Germinal center (tissue), 1 donor: ENCODE measurements at places on chromosomes 11 and 22.

DNA sequence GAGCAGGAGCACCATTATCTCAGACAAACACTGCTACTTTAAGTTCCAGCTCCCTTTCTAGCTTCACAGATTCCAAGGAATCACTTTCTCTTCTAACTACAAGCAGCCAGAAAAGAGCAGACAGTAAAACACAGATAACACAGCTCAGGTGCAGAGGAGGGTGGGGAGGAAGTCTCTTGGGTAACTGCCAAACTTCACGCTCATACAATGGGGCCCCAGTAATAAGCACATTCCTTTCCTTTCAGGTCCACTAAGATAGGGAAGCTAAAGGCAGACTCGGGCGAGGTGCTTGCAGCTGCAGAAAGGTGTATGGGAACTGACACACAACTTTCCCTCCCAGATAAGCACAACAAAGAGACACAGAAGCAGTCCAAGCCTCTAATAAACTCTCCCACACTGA lies 69.2 kb upstream of the OR9G4 start:
- DNase-seq = no peak

DNA sequence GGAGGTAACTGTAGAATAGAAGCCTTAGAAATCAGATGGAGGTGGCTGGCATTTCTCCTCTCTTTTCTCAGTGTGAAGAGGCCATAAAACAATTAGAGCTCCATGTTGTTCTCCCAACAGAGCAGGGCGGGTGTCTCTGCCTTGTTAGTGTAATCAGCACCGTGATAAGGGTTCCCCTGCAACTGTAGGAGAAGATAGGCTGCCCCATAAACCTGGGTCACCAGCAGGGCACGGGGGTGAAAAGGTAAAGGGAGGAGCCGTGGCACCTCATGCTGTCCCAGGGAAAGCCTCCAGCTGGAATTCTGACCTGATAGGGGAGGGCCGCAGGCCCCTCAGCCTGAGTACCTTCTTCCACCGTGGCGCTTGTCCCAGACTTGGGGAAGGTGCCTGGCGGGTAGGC lies 68.7 kb downstream of the ISX start:
- no peak for DNase-seq

GRCh38 chr22:49638788-49639187 lies 188.9 kb downstream of the BRD1 start:
- DNase-seq = no peak

- DNase-seq = no peak
Observed at GRCh38 chr11:10476927-10477689, 22.0 kb downstream of the AMPD3 start.

DNA sequence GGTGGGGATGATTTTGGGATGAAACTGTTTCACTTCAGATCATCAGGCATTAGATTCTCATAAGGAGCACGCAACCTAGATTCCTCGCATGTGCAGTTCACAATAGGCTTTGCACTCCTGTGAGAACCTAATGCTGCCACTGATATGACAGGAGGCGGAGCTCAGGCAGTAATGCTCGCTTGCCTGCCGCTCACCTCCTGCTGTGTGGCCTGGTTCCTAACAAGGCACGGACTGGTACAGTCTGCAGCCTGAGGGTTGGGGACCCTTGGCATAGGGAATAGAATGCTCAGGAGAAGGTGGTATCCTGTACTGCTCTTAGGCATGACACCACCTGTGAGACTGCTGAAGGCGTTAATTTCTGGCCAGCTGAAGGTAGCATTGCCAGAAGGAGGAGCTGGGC lies 47.0 kb downstream of the STIM1 start:
- no peak for DNase-seq

DNA sequence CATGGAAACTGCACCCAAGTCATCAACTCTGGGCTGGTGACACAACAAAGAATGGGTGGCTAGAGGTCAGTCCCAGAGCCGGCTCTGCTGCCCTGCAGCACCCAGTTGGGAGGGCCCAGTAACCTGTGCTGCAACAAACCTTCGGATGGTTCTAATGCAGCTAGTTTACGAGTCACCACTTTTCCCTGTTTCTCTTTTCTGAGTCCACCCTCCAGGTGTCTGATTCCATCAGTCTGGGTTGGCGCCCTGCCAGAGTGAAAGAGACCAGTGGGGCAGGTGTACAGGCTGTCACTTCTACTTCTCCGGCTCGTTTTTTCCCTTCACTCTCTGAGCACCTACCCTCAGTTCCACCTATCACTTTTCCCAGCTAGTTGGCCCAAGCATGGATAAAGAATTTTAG lies 572.9 kb downstream of the NTM start:
- no peak for DNase-seq

- DNase-seq = no peak
Observed at GRCh38 chr11:44112091-44112821, 16.8 kb downstream of the EXT2 start.

GRCh38 chr11:92311616-92312449 lies 87.2 kb downstream of the FAT3 start:
- no peak for DNase-seq

DNA sequence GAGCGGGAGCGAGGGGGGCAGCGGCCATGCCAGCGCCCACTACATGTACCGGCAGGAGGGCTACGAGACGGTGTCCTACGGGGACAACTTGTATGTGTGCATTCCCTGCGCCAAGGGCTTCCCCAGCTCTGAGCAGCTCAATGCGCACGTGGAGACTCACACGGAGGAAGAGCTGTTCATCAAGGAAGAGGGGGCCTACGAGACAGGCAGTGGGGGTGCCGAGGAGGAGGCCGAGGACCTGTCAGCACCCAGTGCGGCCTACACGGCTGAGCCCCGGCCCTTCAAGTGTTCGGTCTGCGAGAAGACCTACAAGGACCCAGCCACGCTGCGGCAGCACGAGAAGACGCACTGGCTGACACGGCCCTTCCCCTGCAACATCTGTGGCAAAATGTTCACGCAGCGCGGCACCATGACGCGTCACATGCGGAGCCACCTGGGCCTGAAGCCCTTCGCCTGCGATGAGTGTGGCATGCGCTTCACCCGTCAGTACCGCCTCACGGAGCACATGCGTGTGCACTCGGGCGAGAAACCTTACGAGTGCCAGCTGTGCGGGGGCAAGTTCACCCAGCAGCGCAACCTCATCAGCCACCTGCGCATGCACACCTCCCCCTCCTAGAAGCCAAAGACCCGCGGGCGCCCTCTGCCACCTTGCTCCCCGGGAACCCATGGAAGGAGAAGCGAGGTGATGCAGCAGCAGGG lies 20.9 kb upstream of the TMEM191C start:
- no peak for DNase-seq

DNA sequence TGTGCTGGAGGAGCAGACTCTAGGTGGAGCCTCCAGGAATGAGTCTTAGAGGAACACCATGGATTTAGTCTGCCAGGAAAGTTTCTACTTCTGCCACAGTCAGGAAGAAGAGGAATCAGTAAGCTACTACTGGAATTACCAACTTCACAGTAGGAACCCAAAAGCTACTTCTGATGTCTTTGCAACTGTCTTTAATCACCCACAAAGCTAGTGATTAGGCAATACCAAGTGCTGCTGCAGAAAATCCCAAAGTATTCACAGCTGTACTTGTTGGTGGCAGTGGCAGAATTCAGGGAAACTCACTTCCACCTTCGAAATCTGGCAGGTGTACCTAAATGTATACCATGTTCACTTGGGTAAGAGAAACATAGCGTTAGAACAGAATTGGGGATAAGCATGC lies 264.5 kb upstream of the SORL1-AS1 start:
- no peak for DNase-seq

GRCh38 chr22:46149512-46150033 lies 753 bp upstream of the PPARA start:
- peak; percentile 24 for DNase-seq

- peak; percentile 46 for DNase-seq
Observed at GRCh38 chr11:46352063-46352841, 5.0 kb downstream of the DGKZ start.

DNA sequence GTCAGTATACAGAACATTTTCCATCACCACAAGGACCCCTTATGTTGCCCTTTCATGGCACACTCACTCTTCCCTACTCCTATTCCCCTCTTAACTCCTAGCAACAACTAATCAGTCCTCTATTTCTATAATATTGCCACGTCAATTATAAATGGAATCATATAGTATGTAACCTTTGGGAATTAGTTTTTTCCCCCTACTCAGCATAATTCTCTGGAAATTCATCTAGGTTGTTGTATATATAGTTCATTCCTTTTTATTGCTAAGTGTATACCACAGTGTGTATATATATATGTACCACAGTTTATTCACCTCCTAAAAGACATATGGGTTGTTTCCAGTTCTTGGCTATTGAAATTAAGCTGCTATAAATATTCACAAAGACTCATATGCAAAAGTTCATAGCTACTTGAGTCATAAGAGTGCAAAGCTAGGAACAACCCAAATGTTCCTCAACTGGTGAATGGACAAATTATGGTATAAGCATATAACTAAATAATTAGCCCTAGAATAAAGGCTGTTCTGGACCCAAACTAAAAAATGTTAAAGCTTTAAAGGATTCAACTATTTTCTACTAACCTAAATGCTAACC lies 41.3 kb downstream of the TUB start:
- no peak for DNase-seq

- no peak for DNase-seq
Observed at GRCh38 chr11:9143721-9144120, 52.3 kb upstream of the SCUBE2 start.

DNA sequence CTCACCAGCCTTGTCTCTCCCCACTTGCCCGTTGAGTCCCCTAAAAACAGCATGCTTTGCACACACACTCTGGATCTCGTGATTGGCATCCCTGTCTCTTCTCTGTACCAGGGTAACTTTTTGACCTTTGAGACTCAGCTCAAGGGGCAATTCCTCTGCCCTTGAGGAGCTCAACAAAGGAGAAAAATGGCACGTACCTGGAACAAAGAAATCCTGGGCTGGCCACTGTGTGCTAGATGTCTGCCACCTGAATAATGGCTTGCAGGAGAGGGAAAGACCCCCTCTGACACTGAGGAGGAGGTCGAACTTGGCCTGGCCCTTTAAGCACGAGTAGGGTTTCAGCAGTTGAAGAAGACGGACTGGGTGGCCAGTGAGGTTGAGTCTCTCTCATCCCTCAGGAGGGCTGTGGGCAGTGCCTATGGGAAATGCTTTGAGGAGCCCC lies 5.8 kb downstream of the UBE2L3 start:
- no peak for DNase-seq

DNA sequence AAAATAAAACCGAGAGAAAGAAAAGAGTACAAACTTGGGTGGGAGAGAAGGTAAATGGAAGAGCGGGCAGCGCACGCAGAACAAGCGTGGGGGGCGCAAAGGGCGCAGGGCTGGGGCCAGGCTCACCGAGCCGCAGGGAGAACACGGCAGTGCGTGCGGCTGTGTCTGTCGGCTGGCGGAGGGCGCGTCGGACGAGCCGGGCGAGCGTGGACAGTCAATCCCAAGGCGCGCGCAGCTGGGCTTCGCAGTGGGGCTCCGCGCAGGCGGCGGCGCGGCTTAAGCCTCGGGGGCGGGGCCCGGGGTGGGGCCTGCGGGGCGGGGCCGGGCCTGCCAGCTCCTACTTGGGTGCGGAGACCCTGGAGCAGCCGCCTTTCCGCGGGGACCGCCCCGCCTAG lies at the start of gene UCP2:
Gene UCP2, minus strand, starts transcription at position 249 of the 395 bp plus-strand sequence. CDS start 4,465 bp downstream, outside the sequence.
- peak; percentile 88 for DNase-seq

- no peak for DNase-seq
Observed at GRCh38 chr11:124346311-124346955, 26.4 kb upstream of the OR8D2 start.

DNA sequence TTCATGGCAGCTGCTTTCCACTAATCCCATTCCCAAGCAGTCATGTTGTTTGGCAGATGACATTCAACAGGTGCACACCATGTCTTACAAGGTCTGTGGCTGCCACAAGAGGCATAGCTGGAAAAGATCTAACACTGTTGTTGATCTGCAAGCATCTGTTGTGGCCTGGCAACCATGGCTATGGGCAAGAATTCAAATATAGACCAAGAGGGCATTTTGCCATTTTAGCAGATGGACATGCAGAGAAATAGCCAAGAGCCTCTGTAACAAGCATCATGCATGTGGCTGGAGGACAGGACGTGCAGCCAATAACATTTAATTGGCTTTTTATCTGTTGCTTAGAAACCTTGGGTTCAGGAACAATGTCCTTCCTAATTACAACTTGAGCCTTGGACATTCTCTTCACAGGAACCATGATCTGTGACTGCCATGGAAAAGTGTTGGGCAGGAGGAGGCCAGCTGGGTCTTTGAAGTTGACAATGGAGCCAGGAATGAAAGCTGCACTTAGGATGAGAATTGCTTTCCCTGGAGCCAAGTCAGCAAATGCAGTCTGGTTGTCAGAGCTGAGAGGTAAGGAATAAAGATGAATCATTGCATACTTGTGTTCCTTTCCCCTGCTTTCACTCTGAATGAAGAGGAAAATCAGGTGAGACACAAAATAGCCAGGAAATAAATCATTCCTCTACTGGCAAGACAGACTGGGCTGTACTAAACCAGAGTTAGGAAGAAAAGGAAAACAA lies 113.6 kb upstream of the ANO5 start:
- no peak for DNase-seq

DNA sequence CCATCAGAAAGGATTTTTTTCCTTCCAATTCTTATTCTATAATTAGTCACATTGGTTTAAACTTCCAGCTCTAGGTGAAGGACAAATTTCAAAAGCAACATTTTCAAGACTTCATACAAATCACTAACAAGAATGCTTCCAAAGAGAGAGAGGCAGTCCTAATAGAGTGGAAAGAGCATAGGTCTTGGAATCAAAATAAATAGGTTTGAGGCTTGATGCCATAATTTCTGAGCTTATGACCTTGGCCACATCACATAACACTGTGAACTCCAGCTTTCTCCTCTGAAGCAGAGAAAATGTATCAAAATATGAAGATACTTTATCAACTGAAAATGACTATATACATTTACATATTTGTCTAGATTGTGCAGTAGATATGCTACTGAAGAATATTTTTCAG lies 246.8 kb downstream of the GRM5 start:
- DNase-seq = no peak

GRCh38 chr22:50531546-50531961 lies 1.7 kb upstream of the TYMP start:
- peak; percentile 70 for DNase-seq

- peak; percentile 40 for DNase-seq
Observed at GRCh38 chr22:38180841-38181452, 683 bp downstream of the PLA2G6 start.

DNA sequence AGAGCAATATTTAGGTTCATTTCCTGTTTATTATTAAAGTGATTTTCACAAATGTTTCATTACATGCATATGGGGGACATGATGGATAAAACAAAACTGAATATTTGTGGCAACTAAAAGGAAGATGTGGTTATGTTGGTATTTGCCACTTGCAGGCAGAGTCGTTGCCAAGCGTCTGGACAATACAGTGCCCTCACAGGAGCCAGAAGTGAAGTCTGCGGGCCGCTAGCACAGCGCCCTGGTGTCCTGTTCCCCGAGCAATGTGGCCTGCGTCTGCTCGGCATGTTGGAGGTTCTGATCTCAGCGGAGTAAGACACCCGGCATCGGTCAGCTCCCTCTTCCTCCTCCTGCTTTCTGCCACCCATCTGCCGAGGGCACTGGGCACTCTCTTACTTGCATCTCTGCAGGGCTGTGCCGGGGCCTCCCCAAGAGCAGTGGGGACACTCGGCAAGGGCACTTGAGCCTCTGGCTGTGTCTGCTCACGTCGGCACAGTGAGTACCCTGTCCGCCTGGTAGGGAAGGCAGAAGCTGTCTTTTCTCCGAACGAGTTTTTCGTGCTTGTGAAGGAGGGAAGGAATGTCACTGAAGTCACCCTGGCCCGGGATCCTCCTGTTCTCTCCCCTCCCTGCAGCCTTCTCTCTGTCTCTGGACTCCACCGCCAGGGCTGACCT lies 10.5 kb upstream of the TTLL12 start:
- no peak for DNase-seq
